NCI-H146 (cell line): ENCODE measurements at places on chromosomes 6 and 20.

DNA sequence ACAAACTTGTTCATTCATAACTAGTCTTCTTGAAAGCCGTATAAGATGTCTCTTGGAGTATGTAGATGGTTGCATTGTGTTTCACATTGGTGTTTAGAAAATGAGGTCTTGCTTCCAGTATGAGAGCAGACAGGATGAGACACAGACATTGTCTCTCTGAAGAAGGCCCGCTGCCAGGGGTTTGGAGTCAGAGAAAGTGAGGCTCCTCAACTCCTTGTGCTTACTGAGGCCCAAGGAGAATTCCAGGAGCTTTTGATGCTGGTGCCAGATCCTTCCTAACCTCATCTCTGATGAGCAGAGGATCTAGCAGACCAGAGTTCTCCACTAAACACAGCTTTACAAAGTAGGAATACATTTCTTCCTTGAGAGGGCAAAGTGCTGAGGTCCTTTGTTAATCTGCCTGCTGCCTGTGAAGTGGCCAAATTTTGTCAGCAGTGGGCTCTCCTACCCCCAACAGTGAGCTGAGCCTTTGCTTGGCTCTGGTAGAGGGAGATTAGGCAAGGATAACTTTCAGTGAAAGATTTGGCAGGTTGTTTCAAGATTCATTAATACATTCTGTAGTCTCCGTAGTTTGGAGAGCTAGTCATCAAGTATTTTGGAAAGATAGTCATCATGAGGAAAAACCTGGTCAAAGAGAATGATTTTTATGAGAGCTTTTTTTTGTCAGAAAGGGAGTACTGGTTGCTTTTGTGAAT, 9.7 kb downstream of the MAPRE1 start:
- DNase-seq, result no peak

DNA sequence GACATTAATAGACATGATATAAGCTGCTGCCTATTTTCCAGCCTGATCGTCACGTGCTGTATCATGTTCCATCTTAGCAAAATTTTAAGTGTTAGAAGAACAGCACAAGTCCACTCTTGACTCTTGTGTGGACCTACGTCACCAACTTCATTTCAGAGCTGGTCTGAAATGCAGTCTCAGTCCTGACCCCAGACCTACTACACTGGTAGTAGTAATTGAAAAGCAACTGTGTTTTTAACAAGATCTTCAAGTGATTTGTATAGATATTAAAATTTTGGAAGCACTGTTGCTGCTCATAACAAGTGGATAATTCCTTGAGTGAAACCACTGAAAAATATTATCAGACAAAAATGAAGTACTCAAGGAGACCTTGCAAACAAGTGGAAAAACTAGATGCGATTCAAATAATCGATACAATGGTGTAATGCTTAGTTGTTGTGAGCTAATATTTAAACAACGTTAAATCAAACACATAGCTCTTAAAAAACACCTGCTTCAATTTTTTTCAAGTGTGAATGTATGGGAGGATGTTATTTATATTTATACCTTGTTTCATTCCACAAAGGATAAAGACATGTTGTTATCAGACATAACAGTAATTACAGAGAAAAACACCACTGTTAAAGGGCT, 110.9 kb upstream of the JAG1 start:
- DNase-seq, result peak; percentile 89

- DNase-seq, result no peak
Measured at GRCh38 chr6:139485742-139486475, 111.5 kb upstream of the CITED2 start.

DNA sequence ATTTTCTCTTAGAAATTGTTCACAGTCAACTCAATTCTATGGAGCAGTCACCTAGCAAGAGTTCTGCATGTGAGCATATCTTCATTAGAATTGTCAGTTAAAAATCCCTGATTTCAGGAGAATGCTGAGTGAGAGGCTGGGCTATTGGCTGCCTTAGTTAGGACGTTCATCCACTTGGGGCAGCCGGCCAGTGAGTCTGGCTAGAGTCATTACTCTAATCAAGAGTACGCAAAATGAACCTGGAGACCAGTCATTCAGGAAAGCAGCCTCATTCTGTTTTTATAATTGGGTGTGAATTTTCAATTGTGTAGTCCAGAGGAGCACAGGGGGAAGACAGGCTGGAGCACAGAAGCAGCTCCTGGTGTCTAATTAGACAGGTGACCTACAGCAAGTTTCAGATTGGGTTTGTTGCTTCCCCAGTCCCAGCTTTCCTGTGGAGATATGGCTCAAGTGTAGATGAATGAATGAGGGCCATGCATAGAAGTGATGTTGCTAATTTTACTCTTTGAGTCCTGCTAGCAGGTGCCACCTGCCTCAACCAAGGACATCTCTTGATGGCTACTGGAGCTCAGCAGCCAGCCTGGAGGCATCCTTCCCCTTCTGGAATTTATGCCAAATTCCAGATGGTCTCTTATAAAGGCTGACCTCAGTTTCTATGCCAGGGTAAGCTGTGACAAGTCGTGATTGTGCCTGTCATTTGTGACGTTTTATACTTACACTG, 265.7 kb downstream of the NKAIN2 start:
- peak; percentile 45 for DNase-seq

GRCh38 chr20:36231331-36231730, 4.9 kb upstream of the AAR2 start:
- no peak for DNase-seq

DNA sequence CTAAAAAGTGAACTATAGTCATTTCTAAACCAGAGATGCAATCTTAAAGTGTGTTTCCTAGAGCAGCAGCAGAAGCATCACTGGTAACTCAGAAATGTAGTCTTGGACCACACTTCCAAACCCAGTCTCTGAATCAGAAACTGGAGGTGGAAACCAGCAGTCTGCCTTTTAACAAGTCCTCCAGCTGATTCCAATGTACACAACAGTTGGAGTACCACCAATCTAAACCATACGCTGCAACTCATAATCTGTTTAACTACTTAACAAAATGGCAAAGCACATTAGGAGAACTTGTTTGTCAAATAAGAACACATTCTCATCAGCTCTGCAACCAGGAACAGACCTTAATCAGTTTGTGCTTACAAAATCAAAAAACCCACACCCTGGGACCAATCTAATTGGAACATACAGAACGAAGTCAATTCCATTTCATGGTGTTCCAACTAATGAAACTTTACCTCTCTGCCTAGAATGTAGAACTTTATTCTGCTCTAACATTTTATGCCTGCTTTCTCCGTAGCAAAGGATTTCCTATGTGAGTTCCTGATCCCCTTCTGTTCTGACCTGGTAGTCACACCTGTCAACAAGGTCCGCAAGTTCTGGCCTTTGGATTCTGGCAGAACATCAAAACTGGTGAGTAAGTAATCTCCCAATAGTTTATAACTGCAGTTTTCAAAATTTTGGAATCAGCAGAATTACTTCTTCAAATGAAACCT, 390.4 kb downstream of the HTR1B start:
- no peak for DNase-seq
